ENCODE measurements at places on chromosomes 1 and 21. TPM values are rescaled to one million over a fixed set of nuclear protein-coding genes. Genes with fewer than 3 reads are reported as not detected.

DNA sequence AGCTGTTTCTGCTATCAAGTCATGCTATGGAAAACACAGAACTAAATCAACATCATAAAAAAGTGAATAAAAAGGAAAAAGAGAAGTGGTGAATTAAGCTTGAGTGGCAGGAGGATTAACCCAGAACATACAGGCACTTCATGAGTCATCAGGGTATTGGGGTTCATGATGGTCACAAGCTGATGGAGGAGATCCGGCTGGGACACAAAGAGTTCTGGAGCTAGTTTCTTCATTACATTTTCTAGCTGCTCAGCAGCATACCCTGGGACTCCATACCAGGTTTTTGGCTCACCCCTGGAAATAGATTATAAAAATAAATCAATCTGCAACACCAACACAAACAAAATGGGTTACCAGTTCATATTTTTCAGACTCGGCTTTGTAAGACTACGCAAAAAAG is 42.5 kb upstream of the SYT2 start:
- DNase-seq, result no peak

GRCh38 chr1:31600641-31601040 is 16.8 kb upstream of the HCRTR1 start:
- no peak for DNase-seq

Gene KRTAP13-2
- not detected for polyA plus RNA-seq

Gene GSTM5
- 7.8 TPM for polyA plus RNA-seq

DNA sequence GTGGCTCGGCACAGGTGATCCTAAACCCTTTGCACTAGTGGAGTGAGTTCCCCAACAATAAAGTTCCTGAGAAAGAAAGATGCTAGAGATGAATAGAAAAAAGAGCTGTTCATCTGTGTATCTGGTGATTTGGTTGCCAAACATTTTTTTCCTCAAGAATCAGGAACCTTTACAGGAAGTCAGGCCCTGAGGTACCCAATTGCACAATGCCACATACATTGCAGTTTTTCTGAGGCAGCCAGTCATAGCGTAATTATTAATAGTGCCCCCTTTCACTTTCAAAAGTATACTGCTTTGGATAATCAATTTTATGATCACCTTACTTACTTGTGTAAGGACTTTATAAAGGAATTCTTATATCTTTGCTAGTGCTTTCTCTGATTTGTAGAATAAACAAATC is 346.3 kb upstream of the POU3F1 start:
- DNase-seq, result no peak

DNA sequence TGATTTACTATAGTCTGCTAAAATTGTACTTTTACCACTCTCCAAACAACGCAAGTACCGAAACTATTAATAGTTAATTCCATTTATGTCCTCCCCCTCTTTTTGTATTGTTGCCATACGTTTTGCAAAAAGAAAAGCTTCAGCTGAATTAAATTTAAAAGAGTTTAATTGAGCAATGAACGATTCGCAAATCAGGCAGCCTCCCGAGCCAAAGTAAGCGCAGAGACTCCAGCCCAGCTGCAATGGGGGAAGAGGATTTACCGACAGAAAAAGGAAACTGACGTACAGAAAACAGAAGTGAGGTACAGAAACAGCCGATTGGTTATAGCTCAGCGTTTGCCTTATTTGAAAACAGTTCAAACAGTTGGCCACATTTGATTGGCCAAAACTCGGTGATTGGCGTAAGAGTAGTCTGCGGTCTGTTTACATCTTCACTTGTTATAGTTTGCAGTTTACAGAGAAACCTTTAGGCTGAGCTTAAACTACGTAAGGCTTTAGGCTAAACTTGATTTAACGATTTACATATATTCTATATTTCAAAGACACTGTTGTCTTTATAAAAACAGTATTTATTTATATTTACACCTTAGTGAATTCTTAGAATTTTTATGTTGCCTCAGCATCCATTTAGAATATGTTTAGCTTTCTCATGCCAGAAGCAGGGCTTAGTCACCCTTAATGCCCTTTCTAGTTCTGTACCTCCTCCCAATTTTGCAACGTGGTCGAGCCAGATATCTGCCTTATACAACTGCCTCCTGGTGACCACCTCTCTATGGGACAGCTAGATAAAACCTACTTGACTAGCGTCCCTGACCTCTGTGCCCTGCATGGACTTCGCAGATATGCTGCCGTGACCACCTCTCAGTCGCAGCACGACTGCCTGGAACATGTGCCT is 23.8 kb downstream of the CR1 start:
- DNase-seq, result no peak

- no peak for DNase-seq
These were observed 103.3 kb downstream of the RABGAP1L start for GRCh38 chr1:174262349-174263241.

Gene SPRR1A
- polyA plus RNA-seq, result not detected

Gene KRTAP7-1
- polyA plus RNA-seq, result not detected
